Left ventricle myocardium superior (tissue), 1 donor: ENCODE measurements at places on chromosomes 12 and 14. TPM values are rescaled to one million over a fixed set of nuclear protein-coding genes. Genes with fewer than 3 reads are reported as not detected.

The USP44 gene
- total RNA-seq = 1.0 TPM

The LBHD2 gene
- total RNA-seq = not detected

The CYP46A1 gene
- total RNA-seq = 3.0 TPM

The TAS2R31 gene
- 0.67 TPM for total RNA-seq

The HOXC4 gene
- total RNA-seq = not detected

The LTBR gene
- total RNA-seq = 32.9 TPM

DNA sequence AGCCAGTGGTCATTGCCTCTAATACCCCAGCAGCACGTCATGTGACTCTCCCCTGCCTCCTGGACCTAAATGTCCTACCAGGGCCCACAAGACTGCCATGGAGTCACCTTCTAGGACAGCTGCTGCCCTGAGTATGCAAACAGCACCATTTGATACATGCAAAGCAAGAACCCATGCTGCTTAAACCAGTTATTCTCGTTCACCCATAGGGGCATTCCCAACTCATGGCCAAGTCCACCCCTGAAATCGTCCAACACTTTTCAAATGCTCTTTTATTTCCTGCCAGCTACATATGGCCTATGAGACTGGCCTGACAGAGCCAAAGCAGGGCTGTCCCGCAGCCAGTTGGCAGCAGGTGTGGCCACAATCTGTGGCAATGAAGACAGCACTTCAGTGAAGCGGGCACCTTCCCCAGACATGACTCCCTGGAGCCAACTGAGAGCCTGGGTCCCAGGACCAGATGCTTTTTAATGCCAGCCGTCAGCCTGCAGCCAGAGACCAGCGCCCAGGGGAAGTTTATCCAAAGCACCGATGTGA is 99.9 kb downstream of the BCAT1 start:
- no peak for DNase-seq

GRCh38 chr12:118055144-118055557 is 5.8 kb downstream of the WSB2 start:
- no peak for DNase-seq

DNA sequence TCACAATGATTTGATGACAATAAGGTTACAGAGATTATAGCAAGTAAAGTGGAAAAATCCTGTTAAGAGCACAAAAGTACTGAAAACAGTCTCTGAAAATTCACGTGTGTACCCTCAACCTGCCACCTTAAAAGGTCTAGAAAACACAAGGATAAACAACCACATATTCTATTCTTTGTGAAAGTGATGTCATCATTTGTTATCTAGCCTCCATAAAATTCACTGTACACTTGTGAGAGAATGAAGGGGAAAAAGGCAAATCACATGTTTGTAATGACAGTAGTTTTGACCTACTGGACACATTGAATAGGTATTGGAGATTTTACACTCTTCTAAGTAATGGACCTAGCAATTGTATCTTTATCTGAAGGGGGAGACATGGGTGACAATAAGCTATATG is 4.0 kb downstream of the PTGDR start:
- DNase-seq = no peak

- no peak for DNase-seq
Measured at GRCh38 chr12:95204141-95204866, 13.0 kb downstream of the FGD6 start.

DNA sequence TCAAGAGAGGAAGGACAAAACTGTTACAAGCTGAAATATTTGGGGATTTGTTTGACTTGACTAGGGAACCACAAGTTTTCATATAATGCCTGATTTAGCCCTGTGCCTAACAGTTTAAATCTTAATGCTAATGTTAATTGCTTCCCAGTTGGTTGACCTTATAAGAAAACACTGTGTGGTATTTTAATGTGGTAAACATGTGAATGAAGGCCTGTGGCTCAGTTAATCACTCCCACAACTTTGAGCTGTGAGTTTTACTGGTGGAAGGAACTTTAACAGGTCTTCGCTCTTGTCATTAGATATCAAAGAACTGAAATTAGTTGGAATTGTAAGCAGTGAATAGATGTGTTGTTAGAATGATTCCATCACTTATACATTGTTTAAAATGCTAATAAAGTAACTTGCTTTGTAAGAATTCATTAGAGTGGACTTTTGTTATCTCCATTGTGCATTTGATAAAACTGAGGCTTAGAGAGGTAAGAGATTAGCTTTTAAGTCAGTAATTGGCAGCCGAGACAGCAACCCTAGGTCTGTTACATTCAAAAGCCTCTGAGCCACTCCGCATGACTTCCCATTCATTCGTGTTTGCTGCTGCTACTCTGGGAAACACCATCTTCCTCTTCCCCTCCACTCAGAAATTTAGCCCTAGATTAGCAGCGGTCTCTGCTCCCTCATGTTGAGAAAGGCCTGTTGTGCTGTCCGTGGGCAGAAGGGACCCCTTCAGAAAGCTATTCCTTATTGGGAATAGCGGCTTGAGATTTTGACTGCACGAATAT is 1.0 kb upstream of the TBK1 start:
- no peak for DNase-seq

DNA sequence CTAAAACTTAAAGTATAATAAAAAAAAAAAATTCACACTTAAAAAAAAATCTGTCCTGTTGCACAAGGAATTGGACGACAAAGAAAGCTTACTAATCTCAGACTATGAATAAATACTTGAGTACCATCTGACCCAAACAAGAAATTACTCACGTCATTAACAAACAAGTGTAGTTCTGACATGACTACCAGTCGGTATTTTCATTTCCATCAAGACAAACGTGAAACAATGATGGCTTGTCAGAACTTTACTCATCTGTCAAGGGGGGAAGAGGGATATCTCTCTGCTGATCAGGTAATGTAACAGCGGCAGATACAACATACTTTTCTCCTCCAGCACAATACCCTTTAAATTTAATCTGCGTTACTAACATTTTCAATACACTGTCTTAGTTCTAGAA is 78.3 kb downstream of the CDK17 start:
- no peak for DNase-seq

DNA sequence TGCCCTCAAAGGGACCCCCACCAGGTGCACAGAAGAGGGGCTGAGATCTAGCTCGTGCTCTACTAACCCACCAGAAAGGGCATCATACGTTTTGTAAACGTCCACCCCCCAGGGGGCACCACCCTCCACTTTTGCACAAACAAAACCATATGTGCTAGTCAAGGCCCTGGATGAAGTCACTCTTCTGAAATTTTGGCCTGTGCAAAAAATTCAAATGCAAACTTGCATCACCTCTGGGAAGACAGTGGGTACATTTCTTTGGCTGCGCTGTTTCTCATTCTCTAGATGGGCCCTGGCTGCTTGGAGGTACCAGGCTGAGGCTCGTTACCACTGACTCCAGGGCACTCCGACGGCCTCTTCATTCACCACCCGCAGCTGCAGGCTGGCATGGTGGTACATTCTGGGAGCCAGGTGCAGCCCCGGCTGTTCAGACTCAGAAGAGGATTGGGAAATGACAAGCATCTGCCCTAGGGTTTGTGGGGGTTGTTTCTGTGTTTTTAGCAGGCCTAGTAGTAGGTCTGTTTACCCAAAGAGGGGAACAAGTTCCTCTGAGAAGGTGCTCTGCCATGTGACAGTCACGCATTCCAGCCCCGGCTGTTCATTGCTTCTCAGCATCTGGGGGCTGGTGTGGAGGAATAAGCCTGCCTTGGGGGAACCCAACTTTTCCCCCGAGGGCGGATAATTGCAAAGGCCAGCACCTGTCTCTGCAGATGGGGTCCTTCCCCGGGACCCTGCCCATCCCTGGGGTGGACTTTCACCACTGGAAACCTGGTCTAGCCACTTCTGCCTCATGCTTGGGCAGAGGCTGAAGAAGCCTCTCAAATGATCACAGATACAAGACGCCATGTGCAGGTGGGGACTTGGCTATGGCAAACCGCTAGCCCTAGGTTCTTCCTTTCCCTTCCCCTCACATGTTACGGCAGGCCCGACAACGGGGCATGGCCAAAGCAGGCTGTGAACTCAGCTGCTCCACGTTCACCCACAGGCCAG is 147.6 kb downstream of the DPF3 start:
- DNase-seq = no peak

DNA sequence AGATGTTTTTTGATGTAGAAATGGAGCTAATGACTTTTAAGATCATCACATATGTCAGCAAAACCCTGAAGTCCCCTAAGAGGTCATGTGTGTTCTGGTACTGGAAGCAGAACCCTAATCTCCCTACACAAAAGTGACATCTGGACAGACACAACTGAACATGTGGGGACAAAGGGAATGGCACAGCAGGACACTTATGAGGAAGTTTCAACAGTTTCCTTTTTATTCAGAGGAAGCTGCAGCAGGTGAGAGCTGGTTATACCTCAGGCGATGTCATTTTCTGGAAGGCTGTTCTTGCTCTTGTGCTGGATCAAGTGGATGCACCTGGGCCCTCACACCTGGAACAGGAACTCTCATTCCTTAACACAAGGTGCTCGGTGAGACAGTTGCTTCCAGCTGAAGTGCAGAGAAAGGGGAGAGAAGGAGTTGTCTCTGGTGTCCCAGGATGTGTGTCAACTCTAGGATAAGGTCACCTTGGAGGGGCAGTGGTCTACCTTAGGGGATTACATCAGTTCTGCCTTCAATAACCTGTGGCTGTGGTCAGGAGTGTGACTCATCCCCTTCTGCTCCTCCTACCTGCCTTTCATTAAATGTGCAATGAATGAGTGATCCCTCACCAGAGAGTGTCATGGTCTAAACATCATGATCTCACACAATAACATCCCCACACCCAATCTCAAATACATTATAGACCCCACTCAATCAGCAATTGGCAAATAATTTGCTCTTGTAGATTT is 463.4 kb downstream of the TMEM121 start:
- no peak for DNase-seq

GRCh38 chr14:100662879-100663760 is 63.6 kb upstream of the DLK1 start:
- peak; percentile 78 for DNase-seq

GRCh38 chr12:129615001-129615400 is 288.8 kb downstream of the TMEM132D start:
- no peak for DNase-seq

DNA sequence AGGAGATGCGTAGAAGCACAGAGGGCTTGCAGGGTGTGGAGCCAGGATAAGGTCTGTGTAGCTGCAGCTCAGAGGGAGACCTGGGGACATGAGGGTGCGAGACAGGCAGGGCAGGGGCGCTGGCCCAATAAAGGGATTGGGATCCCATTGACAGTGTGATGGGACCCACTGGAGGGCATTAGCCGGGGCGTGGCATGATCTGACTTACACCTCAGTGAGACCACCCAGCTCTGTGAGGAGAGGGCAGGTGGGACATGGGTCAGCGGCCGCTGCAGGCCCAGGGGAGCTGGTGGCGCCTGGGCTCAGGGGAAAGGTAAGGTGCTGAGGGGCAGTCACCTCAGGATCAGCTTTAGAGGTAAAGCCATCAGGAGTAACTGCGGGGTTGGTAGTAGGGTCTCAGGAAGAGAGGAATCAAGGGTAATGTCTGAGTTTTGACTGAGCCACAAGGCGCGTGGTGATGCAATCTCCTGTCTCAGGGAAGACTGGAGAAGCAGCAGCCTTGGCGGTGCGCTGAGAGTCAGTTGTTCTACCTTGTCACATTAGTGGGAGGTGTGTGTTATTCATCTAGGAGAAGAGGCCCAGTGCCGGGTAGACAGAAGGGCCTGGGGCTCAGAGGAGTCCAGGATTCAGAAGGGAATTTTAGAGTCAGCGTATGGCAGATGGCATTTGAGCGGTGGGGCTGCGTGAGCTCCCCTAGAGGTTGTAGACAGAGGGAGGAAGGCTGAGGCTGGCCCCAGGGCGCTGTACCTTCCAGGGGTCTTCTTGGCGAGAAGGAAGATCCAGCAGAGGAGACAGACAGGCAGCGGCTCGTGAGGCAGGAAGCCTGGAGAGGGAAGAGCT is 30.8 kb upstream of the BDKRB2 start:
- DNase-seq = no peak

GRCh38 chr12:114938487-114939210 is 254.7 kb upstream of the TBX3 start:
- DNase-seq = no peak

- DNase-seq = no peak
Measured at GRCh38 chr14:95524706-95525512, 8.5 kb upstream of the SYNE3 start.

- no peak for DNase-seq
Measured at GRCh38 chr12:3300833-3301401, 190.1 kb upstream of the PRMT8 start.

- no peak for DNase-seq
Measured at GRCh38 chr12:112546996-112547395, 128.2 kb downstream of the PTPN11 start.

DNA sequence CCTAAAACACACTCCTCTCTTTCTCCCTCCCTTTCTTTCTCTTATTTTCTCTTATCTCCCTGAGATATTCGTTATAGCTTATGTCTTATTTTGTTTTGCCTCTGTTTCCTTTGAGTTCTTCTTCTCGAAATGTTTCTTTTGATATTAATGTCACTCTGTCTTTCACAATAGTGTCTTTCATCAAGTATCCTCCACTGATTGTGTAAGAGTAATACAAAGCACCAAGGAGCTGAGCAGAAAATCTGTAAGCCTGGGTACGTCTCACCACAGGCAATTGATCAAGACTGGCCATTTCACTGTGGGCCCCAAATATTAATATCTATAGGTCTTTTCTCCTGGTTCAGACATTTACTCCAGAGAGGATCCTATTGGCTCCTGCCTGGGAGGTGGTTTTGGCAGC is 4.8 kb upstream of the LYZ start:
- no peak for DNase-seq

DNA sequence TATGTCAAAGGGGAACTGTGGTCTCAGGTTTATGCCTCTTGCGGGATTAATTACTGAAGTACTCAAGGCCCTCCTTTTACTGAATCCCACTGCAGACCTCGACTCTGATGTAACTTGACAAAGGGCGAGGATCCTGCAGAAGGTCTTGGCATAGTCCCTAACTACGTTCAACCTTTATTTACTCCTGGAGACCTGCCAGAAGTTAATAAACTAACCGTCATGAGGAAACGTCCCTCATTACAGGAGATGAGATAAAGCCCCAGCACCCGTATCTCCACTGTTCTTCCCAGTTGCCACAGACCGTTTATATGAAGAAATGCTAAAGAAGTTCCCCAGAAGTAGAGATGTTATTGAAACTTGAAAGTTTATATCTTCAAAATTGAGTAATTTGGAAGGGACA is 190.9 kb downstream of the ETV6 start:
- no peak for DNase-seq

DNA sequence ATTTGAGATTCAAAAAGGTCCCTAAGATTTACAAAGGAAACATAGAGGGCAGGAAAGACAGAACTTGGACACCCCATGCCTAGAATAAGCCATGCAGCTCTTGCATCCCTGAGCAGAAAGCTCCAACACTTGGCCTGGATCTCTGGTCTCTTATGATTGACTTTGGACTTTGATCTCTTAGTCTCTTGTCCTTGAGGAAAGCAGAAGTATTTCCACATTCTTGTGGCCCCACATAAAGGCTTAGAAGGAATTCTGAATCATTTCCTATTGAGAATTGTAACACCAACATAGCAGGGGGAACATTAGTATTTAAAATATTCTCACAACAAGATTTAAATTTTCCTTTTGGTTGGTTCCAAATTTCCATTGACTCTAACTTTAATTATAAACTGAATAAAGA is 283.7 kb upstream of the PRKD1 start:
- DNase-seq = no peak

- DNase-seq = no peak
Measured at GRCh38 chr12:65568517-65568916, 255.8 kb upstream of the HMGA2 start.
